ENCODE measurements at places on chromosomes 13 and 19.

GRCh38 chr19:741506-742131 lies 9.3 kb upstream of the MISP start:
- peak; percentile 66 for DNase-seq

DNA sequence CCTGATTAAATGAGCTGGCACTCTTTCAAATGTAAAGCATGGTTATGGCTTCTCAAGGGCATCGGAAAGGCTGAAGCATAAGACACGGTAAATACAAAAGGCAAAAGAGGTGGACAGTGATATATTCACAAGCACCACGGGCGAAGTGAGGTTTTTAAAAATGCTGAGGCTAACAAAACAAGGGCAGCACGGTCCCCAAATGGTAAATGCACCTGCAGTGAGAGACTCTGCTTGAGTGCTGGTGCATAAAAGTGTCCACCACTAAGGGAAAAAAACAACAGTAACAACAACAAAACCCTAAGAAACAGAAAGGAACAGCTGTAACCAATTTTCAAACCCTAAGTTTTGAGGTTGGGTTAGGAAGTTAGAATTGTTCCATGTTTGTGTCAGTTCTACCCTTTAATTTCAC lies 234.9 kb downstream of the PCDH9 start:
- no peak for DNase-seq

DNA sequence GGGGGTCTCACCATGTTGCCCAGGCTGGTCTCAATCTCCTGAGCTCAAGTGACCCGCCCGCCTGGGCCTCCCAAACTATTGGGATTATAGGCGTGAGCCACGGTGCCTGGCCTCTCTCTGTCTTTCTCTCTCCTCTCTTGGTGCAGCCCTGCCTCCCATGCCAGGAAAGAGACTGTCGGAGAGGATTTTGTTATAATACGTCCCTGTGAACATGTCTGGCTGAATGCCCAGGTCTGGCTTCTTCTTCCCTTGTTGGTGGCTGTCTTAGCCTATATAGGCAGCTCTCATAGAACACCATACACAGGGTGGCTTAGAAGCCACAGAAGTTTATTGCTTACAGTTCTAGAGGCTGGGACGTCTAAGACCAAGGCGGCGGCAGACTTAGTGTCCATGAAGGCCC lies 46.4 kb downstream of the PEX11G start:
- no peak for DNase-seq

GRCh38 chr13:38421590-38422560 lies 72.2 kb downstream of the UFM1 start:
- DNase-seq: no peak

DNA sequence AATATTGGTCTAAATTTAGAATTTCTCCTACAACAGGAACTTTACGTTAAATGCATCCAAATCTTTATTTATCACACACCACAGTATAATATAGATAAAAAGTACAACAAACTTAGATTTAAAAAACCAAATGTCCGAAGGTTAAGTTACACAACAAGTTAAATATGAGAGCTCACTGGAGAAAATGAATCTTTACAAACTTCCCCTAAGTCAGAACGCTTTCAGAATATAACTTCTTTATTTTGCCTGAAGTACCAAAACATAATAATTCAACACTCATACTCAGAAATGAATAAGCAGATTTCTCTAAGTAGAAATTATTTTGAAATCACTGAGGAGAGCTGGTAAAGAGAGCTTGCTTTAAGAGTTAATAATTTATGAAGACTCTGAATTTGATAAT lies 33.8 kb downstream of the TSC22D1 start:
- DNase-seq: no peak

DNA sequence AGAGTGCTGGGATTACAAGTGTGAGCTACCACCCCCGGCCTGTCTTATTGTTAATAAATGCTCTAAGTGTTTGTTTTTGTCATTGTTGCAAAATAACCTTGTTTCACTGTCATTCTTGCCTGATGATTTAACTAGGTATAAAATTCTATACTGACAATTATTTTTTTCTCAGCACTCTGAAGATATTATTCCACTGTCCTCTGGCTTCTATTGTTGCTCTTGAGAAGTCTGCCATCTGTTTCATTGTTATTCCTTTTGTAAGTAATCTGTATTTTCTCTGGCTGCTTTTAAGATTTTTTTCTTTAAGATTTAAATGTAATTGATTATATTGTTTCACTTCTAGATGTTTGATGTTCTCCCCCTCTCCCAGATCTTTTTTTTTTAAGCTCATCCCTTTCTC lies 17.6 kb downstream of the ZNF420 start:
- no peak for DNase-seq

- DNase-seq: no peak
These were observed 476.2 kb downstream of the KLF12 start for GRCh38 chr13:73657821-73658540.

DNA sequence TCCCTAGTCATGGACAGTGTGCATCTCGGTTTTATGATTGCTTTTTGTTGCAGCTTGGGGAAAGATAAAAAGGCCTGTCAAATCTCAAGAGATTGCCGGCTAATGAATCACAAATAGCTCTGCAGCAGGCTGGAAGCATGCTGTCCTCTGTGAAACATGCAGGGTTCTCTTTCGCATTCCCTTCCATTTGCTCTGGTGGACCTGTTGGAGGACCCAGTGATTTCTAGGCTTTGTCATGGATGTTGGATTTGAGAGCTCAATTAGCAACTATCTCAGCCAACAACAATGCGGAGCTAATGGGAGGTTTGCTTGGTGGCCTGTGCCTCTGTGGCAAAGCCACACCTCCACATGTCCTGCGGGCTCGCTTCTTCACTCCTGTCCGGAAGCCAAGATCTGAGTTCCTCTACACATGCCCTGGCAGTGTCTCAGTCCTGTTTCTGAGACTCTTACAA lies 418.1 kb upstream of the ARGLU1 start:
- no peak for DNase-seq

GRCh38 chr19:7676854-7677253 lies at the start of gene MCEMP1:
Gene MCEMP1 (plus strand): TSS chr19:7677090. CDS start chr19:7677121, 31 bp downstream.
- no peak for DNase-seq

DNA sequence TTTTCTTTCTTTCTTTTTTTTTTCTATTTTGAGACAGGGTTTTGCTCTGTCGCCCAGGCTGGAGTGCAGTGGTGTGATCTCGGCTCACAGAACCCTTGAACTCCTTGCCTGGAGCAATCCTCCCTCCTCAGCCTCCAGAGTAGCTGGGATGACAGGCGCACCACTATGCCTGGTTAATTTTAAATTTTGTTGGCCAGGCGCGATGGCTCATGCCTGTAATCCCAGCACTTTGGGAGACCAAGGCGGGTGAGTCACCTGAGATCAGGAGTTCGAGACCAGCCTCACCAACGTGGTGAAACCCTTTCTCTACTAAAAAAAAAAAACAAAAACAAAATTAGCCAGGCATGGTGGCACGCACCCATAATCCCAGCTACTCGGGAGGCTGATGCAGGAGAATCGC lies 8.7 kb upstream of the SBNO2 start:
- no peak for DNase-seq

- DNase-seq: no peak
These were observed 72.0 kb downstream of the GNG7 start for GRCh38 chr19:2630352-2631001.

DNA sequence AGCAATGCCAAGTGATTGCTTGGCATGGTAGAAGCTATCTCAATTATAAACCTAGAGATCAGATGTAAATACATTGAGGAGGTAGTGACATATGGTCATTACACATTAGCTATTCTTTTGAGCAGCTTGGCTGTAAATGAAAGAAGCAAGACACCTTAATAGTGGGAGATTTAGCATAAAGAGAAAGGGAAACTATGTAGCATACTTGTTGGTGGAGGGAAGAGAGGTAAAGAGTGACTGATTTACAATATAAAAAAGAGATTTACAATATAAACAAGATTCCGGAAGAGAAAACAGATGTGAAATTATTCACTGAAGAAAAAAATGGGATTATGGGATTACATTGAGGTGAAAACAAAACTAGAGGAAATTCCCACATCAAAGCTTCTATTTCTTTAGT lies 2009.6 kb downstream of the OLFM4 start:
- DNase-seq: no peak

DNA sequence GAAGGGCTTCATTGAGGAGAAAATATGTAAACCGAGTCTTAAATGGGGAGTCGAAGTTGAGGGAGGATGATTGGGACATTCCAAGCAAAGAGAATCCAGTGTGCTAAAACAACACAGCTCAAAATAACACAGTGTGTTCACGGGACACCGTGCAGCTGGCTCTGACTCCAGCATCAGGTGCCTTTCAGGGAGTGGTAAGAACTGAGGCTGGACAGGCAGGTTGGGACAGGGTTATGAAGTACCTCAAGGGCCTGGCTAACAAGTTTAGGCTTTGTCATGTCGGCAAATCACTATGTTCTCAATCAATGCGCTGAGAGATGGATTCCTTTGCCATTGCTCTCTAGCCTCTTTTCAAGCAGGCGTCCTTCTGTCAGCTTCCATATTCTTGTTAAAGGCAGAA lies 27.5 kb upstream of the WDFY2 start:
- DNase-seq: no peak

GRCh38 chr13:91331047-91331915 lies 16.2 kb upstream of the MIR17HG start:
- DNase-seq: no peak

- DNase-seq: no peak
These were observed 21.7 kb downstream of the GNG7 start for GRCh38 chr19:2680808-2681207.

- peak; percentile 19 for DNase-seq
These were observed 19.4 kb upstream of the PLEKHF1 start for GRCh38 chr19:29645911-29646310.

- no peak for DNase-seq
These were observed 126.7 kb downstream of the URI1 start for GRCh38 chr19:30068528-30069395.

GRCh38 chr13:81223778-81224177 lies 882.9 kb upstream of the SPRY2 start:
- no peak for DNase-seq

GRCh38 chr13:110575322-110576069 lies 14.0 kb upstream of the RAB20 start:
- no peak for DNase-seq

DNA sequence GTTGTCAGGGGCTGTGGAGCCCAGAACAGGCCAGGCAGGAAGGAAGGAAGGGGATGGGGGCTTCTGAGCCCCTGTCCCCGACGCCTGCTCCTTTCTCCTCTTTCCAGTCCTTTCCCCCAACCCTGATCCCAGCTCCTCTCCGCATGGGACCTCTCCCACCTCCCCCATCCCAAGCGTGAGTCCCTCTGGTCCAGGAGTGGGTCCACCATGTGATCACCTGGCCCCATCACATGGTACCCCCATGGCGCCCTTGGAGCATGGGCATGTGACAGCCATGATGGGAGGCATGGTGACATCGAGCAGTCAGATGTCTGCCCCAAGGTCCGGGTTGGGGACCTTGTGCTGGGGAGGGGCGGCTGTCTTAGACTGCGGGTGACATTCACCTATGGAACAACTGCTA lies 9.2 kb downstream of the RYR1 start:
- DNase-seq: no peak

- no peak for DNase-seq
These were observed 8.8 kb downstream of the ADAT3 start for GRCh38 chr19:1913781-1914577.

- DNase-seq: no peak
These were observed 48.7 kb downstream of the TINCR start for GRCh38 chr19:5519076-5519475.

- DNase-seq: no peak
These were observed 1842.3 kb downstream of the PCDH9 start for GRCh38 chr13:65387743-65388347.

- no peak for DNase-seq
These were observed 83.5 kb downstream of the FRY start for GRCh38 chr13:32115066-32115465.

All from erythroblast (primary cell).